ENCODE measurements at places on chromosomes 2 and 18.

GRCh38 chr18:2312440-2312839 lies 258.9 kb downstream of the METTL4 start:
- DNase-seq: no peak

GRCh38 chr18:33577685-33578517 lies at the start of gene ASXL3:
ASXL3 (plus strand) TSS chr18:33578219; CDS start chr18:33578632, 413 bp downstream.
- DNase-seq: no peak

DNA sequence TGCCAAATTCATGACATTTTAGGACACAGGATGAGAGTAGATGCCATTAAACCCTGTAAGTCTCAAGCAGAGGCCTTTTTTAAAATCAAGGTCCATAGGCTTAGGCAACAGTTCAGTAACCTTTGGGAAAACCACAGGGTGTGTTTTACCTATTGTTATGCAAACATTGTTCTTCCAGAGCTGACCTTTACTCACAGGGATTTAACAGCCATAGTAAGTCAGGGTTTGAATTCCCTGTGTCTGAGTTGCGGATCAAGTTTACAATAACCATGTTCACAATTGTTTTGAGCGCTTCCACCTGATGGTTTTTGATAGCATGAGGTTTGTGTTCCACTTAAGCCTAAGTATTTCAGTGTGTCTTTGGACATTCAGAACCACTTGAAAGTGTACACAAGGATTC lies 160.1 kb upstream of the BOD1L2 start:
- no peak for DNase-seq

GRCh38 chr2:38474715-38475566 lies 97.9 kb upstream of the ATL2 start:
- no peak for DNase-seq

- DNase-seq: no peak
These were observed 212.3 kb downstream of the CYP26B1 start for GRCh38 chr2:71935262-71935848.

- DNase-seq: peak; percentile 41
These were observed 91.9 kb downstream of the PPP1R1C start for GRCh38 chr2:182077448-182078142.

- no peak for DNase-seq
These were observed 270.4 kb upstream of the CCDC68 start for GRCh38 chr18:55229682-55230081.

- no peak for DNase-seq
These were observed 25.5 kb downstream of the WDR7 start for GRCh38 chr18:56676639-56677038.

GRCh38 chr2:147031897-147032296 lies 812.9 kb upstream of the ACVR2A start:
- DNase-seq: no peak

GRCh38 chr2:67613227-67613626 lies 216.1 kb downstream of the ETAA1 start:
- no peak for DNase-seq

GRCh38 chr2:232473467-232473890 lies 14.2 kb downstream of the ECEL1 start:
- no peak for DNase-seq

- DNase-seq: no peak
These were observed 8.6 kb downstream of the ARHGEF33 start for GRCh38 chr2:38898256-38898655.

GRCh38 chr2:229150317-229150716 lies 120.8 kb downstream of the PID1 start:
- DNase-seq: no peak

- DNase-seq: no peak
These were observed 68.3 kb downstream of the SPRED2 start for GRCh38 chr2:65363879-65364666.

GRCh38 chr18:12518326-12518725 lies 110.6 kb downstream of the PRELID3A start:
- DNase-seq: no peak

DNA sequence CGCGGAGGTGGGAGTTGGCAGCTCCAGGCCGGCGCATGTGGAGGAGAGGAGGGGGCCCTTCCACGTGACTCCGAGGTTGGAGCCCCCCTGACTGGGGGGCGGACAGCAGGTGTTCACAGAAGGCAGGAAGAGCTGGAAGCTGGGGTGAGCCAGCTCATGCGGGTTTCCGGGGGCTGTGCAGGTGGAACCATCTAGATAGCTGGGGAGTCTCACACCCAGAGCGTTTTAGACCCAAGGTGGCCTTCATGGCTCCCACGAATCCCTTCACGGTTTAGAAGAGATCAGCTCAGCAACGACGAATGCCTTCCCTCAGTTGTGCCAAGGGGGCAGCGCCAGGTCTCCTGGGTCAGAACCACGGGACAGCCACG lies 740.5 kb upstream of the SALL3 start:
- DNase-seq: no peak

GRCh38 chr2:38672445-38673391 lies 6.8 kb downstream of the GALM start:
- no peak for DNase-seq

- no peak for DNase-seq
These were observed 14.2 kb downstream of the PIKFYVE start for GRCh38 chr2:208280234-208280633.

DNA sequence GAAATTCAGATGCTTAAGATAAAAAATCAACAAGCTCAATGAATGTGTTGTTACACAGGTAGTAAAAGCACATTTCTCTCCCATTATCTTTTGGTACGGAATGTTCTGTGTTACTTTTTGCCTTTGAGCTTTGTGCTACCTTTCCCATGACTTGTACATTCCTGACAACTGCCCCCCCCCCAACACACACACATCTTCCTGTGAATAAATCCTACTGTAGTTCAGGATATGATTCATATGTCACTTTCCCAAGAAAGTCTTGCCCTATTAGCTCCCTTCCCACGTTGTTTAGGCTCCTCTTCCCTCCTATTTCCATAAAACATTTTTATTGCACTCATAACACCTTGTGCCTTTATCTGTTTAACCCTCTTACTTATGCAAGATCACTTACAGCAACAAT lies 442.6 kb upstream of the LRATD1 start:
- no peak for DNase-seq

DNA sequence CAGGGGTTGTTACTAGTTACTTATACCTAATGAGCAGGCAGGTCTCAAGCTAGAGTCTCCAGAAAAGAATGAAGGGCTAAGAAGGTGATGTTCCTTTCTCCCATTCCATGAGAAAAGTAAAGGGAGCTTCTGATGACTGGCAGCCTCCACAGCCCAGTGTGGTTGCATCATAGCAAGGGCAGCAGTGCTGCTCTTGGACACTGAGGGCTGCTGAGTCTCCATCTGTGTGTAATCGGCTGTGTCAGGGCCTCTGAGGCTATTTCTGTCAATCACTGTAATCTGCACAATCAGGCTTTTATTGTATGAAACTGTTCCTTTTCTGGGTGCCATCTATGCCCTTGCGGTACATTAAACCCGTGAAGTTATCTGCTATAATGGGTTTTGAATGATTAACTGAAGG lies 164.1 kb upstream of the FBXO11 start:
- no peak for DNase-seq

DNA sequence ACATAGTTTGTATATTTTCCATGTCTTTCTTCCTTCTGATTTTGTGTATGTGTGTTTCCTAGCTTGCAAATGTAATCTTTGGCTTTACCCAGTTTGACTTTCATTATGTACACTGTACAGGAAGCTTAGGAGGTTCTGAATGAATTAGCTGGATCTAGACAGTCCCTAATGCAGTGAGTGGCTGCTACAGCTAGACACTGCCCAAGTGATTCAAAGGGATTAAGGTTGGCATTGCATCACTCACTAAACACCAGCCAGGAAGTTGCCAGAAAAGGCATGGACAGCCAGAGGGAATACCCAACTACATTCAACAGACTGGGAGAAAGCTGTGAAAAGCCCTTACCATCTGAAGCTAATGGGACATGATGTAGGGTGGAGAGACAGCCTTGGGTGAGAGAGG lies 316.0 kb upstream of the MEX3C start:
- DNase-seq: no peak

GRCh38 chr18:40347261-40347660 lies 1607.8 kb upstream of the PIK3C3 start:
- no peak for DNase-seq

DNA sequence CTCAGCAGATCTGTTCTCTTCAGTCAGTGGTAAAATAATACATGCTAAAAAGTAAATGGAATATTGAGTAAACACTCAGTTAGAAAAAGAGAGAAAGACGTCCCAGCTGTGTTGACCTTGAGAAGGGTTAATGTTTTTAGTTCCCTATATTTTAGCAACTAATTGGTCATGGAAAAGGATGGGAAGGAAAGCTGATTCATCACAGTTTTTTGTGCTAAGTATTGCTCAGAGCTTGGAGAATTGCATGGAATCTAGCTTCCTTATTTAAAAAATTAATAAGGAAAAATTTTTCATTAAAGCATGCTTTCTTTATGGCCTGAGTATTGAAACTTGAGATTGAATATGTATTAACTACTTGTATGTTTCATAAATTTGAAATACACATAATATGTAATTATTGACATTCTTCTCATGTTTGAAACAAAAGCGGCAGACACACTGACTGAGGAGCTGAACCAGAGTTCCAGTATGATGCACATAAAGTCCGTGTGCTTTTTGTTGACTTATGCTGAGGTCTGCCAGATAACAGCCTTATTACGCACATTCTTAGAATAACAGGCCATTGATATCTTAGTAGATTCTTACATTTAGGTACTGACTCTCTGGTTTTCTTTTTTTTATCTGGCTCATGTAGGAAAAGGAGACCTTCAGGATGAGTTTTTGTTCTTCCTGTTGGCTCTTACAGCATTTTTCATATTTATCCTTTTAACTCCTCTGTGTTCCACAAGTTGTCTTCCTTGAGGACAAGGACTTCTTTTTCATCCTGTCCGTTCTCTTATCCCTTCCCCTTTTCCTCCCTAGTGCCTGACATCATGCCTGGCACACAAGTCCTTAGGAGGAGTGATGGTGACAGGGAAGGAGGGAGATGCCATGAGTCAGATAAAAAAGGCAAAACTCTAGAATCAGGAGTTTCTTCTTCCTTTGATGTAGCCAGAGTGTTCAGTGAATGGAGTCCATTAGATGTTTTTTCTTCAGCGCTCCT lies 194.1 kb downstream of the PTPRM start:
- DNase-seq: no peak

DNA sequence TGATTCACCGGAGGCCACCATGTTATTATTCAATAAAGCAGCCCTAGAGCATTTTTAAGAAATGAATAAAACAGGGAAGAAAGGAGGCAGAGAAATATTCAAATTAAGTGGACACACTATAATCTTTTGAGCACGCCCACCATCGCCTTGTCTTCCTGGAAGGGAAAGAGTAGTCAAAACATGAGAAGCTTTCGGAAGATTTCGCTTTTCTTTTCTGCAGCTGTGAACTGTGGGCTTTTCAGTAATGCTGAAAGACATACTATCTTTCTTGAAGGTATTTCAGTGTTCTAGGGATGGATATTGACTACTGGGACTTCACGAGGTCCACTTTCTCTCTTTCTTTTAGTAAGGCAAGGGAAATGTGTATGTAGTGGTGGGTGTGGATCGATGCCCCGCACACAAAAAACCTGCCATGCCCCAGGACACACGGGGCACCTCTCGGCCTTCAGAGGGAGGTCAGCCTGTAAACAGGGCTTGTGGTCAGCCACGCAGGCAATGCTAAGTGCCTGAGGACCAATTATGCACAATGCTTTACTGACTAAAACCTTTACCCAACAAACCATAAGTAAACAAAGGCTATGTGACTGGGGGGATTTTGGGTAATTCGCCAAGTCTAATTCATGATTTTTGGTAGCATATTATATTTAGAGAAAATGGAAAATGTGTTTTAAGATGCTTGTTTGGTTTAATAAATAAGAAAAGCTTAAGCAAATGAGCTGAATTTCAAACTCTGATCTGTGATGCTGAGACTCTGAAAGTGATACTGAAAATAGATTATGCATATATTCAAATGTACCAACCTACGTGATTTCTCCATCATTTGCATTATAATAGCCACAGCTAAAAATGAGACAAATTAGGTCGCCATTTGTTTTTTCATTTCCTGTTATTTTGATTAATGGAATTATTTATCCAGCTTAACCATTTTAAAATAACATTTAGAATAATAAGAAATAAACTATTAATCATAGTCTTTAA lies 130.5 kb downstream of the ZNF516 start:
- no peak for DNase-seq

GRCh38 chr2:96241227-96241626 lies 24.6 kb downstream of the TMEM127 start:
- DNase-seq: no peak

DNA sequence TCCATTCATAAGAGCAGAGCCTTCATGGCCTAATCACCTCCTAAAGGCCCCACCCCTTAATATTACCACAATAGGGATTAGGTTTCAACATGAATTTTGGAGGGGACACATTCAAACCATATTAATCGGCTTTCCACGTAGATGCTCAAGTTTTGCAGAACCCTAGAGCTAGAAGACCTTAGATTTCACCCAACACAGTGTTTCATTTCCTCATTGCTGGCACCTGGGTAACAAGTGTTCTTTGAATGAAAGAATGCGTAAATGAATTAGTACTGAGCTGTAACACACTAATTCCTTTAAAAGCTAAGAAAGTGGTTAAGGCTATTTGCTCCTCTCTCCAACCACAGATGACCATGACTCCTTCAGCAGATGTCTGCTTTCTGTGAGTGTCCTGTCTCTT lies 252.5 kb downstream of the SMAD2 start:
- no peak for DNase-seq

GRCh38 chr2:38215993-38216392 lies 140.0 kb upstream of the CYP1B1 start:
- DNase-seq: no peak

DNA sequence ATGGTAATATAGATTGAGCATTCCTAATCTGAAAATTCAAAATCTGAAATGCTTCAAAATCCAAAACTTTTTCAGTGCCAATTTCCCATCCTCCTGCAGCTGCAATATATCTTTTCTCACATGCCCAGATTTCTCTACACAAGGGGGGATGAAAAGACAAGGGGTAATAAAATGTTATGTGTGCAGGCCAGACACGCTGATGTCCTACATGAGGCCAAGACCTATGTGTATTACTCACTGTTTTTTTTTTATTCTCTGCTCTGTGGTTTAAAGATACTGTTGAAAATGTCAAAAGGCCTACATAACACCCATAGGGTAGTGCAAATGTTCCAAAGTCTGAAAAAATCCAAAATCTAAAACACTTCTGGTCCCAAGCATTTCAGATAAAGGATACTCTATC lies 41.2 kb upstream of the CWC22 start:
- no peak for DNase-seq

DNA sequence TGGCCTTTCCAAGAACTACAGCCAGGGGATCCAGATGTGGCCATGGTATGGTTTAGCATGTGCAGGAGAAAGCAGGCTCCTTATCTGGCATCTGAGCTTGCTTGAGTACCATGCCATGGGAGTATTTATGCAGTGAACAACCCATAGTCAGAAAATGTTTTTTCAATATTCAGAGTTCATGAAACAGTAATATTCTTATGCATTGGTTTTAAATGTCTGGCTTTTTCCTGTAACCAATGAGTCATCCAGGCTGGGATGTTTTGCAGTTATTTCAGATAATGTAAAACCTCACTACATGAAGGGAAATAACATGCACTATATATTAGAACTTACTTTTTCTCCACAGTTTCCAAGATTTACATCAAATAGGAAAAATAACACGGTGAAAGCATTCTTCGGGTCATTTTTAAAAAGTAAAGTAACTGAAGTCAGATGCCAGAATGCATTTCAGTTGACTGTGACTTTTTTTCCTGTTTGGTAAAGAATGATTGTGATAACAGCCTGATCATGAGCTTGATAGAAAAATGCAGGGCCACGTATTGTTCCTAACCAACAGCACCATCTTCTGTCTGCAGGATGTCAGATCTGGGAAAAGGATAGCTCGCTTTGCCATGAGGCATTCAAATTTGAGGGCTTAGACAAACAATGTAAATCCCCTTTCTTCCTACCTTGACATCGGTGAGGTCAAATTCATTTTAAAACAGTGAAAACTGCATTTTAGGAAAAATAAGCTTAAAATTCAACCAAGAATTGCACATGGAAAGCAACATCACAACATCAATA lies 152.8 kb downstream of the DSC3 start:
- DNase-seq: no peak
